CD4-positive, alpha-beta T cell treated with Interleukin-10 for 1 hour (primary cell): ENCODE measurements at places on chromosomes 5 and 9.

DNA sequence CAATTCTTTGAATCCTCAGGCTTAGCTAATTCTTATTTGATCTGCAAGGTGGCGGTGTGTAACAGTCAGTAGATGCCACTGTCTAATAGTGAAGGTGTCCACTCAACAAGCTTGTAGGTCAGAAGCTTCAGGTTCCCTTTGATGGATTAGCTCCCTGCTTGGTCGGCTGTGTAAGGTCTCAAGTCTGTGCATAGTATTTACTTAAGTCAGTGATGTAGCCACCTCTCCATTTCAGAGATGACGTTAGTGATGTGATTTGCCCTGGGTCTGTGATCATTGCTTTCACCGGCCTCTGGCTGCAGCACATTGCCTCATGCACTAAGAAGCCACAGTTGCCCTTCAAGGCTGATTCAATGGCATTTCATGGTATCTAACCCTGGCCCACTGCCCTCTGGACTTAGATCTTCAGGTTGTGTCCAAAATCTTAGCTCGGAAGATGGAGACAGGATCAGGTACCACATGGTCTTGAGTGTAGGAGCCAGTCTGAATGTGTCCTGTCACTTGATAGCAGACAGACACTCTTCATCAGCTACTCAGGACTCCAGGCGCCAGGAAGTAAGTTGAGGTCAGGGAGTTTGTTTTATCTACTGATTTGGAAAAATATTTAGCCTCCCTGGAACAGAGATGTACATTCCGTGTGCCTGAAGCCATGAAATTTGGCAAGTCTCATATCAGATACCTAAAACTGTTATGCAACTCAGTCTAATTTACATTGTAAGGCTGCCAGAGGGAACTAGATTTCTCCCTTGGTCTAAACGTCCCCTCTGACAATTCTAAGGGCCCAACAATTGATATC, 42.9 kb downstream of the SUB1 start:
- DNase-seq, result no peak

DNA sequence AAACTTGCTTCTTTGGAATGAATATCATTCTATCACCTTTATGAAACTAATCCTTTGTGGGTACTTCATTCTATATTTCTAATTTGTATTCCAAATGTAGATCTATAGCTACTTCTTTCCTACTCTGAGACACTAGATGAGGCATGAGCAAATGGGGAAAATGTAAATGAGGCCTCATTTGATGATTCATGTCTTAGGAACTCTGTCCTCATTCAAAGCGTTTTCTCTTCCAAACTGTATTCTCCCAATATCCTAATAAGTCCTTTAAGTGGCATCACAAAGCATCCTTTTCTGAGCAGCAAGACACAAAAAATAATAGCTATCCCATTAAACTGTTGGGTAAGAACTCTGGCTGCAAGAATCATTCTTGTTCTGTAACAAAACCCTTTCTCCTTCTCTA, 56.1 kb downstream of the TTLL11 start:
- no peak for DNase-seq

DNA sequence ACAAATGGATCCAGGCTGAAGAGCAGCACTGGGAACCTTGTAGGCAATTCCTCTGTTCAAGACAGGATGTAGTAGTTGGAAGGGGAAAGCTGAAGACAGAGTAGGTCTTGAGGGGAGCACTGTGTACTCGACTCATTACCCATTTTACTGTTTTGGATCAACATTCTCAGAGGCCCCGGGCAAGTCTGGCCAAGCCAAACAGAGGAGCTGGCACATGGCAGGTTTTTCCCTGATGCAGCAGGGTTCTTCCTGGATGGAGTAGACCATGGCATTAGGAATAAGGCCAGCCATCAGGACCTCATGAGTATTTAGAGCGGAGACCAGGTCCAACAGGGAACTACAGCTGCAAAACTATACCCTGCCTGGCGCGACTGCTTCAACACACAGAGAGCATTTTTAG, 4.4 kb downstream of the SVEP1 start:
- DNase-seq, result no peak

DNA sequence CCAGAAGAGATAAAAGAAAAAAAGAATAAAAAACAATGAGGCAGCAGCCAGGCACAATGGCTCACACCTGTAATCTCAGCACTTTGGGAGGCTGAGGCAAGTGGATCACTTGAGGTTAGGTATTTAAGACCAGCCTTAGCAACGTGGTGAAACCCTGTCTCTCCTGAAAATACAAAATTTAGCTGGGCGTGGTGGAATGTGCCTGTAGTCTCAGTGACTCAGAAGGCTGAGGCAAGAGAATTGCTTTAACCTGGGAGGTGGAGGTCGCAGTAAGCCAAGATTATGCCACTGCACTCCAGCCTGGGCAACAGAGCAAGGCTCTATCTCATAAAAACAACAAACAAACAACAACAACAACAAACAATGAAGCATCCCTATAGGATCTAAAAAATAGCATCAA, 121.5 kb downstream of the HMHB1 start:
- no peak for DNase-seq

GRCh38 chr5:83509540-83509939, 38.0 kb downstream of the VCAN start:
- DNase-seq, result no peak

DNA sequence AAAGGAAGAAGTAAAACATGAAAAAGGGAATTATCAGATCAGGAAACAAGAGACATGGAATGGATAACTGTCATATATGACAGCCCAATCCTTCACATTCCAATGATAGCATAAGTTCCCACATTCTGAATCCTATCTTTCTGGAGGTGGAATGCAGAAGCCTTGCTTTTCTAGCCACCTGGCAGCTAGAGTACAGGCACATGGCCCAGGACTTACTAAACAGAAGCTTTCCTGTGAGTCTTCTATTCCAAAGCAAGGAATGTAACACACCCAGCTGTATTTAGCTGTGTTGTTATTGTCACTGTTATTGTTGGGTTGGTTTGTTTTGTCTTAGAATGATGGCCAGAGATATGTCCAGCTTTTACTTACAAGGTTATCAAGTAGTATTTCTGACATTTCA, 780.5 kb upstream of the ZNF608 start:
- DNase-seq, result no peak

DNA sequence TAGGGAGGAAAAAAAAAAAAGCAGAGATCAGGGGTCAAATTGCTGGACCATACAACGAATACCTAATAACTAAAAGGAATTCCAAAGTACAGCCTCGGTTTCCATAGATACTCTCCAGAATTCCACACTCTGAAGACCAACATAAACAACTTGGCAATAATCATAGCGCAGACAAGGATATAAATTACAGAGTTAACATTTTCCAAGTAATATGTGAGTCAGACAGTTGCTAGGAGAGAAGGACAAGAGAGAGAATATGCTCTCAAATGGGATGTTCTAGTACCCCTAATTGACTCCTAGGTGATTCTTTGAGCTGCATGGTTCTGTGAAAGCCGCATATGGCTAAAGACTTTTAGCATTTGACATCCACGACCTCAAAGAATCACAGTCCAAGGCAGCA, 165.2 kb downstream of the FRMD3 start:
- DNase-seq, result no peak

DNA sequence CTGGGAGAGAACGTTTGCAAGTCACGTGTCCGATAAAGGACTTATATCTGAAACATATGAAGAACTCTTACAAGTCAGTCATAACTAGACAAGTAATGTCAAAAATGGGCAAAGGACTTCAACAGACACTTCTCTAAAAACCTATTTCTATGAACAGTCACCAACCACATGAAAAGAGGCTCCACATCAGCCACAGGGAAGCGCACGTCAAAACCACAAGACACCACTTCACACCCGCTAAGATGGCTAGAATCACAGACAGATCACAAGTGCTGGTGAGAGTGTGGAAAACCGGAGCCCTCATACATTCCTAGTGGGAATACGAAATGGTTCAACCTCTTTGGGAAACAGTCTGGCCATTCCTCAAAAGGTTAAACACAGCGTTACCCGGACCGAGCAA, 11.5 kb upstream of the CARD9 start:
- DNase-seq, result peak; percentile 46

GRCh38 chr5:87307796-87308423, 40.2 kb downstream of the RASA1 start:
- no peak for DNase-seq

- no peak for DNase-seq
Measured at GRCh38 chr5:163312598-163312997, 124.8 kb upstream of the CCNG1 start.

- no peak for DNase-seq
Measured at GRCh38 chr5:75601567-75601966, 9.7 kb upstream of the ANKDD1B start.

- no peak for DNase-seq
Measured at GRCh38 chr5:148976569-148977381, 86.1 kb downstream of the SH3TC2 start.

- no peak for DNase-seq
Measured at GRCh38 chr5:170805666-170806065, 22.1 kb downstream of the GABRP start.

- DNase-seq, result no peak
Measured at GRCh38 chr5:107916731-107917725, 246.3 kb upstream of the EFNA5 start.

GRCh38 chr9:14836885-14837284, 73.3 kb downstream of the FREM1 start:
- no peak for DNase-seq

DNA sequence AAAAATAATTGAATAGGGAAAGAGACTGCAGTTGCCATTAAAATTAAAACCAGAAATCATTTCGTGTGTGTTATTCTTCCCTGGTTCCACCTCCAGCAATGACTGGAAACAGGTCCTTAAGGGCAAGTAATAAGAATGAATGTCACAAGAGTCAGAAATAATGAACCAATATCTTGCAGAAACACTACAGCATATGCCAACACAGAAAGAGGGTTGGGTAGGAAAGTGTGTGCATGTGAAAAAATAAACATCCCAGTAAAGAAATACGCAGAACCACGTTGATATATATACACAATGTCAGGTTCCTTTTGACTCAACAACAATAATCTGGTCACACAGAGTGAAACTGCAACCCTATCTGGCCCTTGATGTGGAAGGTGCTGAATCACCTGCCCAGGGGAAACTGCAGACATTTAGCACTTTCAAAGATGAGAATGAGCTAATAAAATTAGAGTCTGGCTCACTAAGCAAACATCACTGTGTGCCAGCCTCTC, 15.0 kb downstream of the HMHB1 start:
- DNase-seq, result no peak

DNA sequence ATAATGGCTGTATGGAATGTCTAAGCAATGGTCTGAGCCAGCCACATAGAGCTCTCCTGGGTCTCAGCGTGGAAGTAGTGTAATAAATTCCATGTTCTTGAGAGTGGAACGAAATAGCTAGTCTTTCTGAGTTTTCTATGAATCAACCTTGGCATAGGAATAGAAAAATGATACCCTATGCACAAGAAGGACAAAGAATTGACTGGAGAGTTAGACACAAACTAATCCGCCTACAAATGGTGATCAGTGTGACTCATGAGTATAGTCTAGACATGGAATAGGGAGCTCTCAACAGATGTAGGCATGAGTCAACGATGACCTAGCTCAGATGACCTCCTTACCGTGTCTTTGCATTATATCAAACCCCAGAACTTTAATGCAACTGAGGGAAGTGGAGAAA, 256.8 kb upstream of the GRIN3A start:
- no peak for DNase-seq

DNA sequence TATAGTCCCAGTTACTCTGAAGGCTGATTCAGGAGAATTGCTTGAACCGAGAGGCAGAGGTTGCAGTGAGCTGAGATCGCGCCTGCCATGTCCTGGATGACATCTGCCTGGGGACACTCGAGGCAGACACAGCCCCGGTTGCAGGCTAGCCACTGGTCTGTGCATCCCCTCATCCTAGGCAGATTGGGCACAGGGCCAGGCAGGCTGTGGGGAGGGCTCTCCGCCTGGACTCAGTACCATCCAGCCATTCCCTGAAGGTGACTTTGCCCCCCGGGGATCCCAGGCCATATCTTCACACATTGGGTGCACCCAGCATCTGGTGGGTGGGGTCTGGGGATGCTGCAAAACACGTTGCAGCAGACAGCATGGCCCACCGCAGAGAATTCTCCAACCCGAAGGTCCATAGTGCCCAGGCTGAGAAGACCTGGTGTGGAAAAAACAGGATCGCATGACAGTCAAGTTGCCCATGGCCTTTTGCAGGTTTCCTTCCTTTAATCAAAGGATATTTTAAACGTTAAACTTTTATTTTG, 50.9 kb upstream of the SUSD3 start:
- DNase-seq, result no peak

DNA sequence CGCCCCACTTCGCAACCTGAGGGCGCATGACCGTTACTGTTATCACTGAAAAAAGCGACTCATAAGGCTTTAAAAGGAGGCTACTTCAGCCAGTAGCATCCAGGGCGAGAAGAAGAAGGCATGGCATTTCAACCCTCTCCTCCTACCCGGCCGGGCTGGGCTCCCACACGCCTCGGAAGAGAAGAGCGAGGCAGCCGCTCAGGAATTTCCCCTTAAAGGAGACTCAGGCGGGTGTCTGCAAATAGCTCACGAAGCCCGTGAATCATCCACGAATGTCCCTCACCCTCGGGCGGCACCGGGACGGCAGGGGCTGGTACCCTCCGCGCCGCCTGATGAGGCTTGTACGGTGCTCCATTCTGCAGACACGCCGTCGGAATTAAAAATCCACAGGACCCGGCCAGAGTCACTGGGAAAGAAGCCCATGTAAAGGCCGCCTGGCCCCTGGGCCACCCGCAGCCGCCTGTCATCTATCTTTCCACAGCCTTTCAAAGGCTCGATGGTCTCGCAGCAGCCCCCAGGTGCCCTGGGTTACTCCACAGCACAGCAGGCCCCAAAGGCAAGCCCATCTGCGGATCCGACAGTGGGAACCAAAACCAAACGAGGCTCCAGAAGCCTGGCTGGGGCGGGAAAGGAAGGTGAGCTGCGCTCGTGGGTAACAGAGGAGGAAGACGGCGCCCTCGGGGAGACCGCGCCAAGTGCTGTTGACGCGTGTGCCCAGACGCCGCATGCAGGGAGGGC, 11.8 kb downstream of the SLC12A7 start:
- no peak for DNase-seq

- no peak for DNase-seq
Measured at GRCh38 chr5:75568202-75568601, 43.1 kb upstream of the ANKDD1B start.

DNA sequence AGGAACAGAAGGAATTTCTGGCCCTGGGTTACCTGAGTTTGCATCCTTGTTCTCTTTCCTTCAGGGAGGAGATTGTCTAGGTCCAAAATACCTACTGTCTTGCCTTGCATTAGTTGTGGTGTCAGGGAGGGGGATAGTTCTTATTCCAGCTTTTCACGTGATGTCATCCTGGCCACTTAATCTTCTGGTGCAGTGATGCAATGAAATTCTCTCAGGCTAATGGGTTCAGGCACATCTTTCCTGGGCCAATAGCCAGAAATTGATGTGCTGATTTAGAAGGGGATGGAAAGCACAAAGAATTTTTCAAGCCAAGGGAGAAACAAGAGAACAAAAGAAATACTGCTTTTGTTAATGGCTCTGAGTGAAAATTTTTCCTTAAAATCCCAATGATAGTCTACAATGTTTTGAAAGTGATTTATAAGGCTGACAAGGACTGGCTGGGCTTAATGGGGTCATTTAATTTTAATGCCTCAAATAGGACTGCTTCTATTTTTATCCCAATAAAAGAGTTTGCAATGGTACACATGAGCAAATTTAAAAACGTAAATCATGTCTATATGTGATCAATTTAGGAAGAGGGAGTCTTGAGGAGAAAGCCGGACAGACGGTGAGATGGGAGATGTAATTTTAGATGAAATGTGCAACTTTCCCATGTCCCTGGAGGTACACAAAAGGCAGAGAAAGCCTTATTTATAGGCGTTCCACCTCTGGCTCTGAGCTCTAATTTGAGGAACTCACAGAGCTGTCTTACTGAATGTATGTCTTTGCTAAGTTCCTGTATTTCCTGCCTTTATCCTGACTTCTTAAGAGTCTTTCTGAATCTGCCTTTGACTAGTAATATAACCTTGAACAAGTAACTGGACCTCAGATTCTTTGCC, 89.3 kb upstream of the SV2C start:
- DNase-seq, result no peak
